ENCODE measurements at places on chromosomes 13 and 19.

- no peak for DNase-seq
Observed at GRCh38 chr13:80551650-80552497, 210.9 kb upstream of the SPRY2 start.

- DNase-seq = no peak
Observed at GRCh38 chr13:109773276-109773675, 13.1 kb downstream of the IRS2 start.

- no peak for DNase-seq
Observed at GRCh38 chr13:34561033-34561432, 381.0 kb upstream of the NBEA start.

DNA sequence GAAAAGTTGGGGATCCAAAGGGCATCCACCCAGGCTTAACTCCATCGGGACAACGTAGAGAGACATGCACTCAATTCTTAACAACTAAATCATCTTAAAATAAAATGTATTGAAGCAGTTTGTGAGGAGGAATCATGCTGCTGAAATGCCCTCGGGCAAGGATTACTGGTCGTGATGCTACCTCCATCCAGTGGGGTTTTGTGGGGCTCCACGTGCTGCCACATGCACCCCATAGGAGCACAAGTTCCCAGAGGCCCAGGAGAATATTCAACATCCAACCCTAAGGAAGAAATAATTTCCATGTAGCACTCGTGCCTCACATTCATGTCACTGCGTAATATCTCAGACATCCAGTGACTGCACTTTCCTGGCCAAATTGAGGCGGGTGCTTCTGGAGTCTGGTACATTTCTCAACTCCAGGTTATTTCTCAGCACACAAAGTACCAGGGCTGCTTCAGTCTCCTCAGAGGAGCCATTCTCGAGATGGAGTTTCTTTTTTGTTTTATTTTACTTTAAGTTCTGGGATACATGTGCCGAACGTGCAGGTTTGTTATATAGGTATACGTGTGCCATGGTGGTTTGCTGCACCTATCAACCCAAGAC, 429.8 kb downstream of the FOXO1 start:
- no peak for DNase-seq

GRCh38 chr19:18990128-18990708, 43.1 kb downstream of the SUGP2 start:
- DNase-seq = no peak

DNA sequence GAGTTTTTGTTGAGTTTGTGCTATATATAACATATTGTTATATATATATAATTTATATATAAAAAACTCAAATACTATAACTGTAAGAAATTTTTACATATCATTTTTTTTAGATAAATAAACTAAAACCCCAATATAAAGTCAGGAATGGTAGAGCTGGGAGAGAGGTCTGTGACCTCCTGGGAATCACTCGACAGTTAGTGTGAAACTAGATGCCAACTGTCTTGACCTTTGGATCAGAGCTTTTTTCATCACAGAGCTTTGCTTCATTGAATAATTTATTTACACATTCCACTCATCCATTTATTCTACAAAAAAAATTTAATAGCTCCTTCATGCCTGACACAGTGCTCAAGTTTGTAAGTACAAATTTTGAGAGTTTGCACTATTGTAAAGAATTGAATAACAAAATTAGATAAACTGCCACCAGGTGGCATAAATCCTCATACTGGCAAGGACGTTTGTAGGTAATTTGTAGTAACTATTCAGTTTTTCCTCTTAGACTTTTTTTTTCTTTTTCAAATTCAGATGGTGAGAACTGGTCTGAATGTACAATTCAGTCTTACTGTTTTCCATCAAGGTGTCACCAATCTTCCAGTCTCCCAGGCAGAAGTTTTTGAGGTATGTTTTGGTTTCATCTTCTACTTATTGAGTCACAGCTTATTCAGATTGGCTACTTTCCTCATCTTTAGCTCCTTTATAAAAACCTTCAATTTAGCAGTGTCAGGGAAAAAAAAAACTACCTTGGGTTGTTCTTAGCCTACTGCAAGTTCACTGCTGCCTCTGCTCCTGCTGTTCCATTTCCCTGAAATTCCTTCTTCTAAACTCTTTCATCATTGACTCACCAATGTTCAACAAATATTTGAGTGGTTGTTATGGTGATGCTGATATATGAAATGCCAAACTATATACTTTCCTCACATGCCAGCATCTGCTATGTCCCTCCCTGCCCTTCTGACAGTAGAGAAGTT, 28.7 kb downstream of the LACC1 start:
- DNase-seq = no peak
